ENCODE measurements at places on chromosomes 5 and 9.

DNA sequence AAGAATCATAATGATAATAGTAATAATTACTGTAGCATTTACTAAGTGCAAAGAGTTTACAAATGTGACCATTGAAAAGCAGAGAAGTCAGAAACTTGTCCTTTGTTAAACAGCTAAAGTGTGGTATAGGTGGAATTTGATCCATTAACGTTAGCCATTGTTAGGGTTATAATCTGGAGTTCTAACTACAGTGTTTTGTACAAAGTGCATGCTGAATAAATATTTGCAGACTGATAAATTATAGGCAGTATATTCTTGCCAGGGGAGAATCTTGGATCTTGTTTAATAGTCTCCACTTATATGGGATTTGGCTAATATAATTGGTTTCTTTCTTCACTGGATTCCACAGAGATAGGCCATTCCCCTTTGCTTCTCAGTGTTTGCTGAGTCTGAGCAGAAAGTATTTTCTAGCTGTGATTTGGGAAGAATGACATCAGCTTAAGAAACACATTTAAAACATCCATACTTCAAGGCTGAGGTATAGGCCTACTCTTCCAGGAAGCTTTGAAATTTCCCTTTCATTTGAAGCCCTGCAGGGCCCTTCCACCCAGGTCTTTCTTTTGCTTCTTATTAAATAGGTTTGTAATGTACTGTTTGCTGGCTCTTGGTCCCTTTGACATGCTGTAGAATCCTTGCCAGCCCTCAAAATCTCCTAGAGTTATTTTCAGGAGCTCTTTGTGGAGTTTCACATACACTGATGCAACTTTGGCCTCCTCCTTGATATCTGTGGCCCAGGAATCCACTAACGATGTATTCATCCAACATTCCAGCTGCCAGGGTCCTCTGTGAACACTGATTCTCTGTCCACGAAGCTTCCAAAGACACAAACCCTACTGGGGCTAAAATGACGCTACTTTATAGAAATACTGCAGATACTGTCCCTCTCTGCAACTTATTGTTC is 51.4 kb downstream of the ATP10B start:
- no peak for DNase-seq

GRCh38 chr9:70291446-70291845 is 32.7 kb downstream of the SMC5 start:
- DNase-seq, result no peak

GRCh38 chr5:139415221-139415861 is 11.5 kb upstream of the SPATA24 start:
- DNase-seq, result no peak

GRCh38 chr9:347667-348292 is 133.1 kb downstream of the DOCK8 start:
- DNase-seq, result no peak

DNA sequence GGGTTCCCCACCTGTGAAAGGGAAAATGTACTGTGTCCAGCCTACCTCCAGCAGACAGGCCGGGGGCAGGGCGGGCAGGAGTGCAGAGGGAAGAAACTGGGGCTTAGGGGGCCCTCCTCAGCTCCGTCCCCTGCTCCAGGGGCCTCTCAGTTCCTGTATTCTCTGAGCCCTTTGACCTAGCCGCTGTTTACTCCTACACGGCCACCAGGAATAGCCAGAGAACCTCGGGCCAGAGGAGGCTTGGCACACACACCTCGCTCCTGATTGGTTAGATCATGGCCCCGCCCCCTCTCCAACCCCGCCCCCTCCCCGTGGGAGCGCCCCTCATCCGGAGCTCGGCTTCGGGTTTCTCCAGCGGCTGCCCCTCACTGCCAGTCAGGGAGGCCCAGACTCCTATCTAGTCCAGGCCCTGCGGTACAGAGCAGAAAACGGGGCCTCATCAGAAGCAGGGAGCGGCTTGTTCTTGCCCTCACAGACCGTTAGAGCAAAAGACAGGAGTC is 2.2 kb downstream of the ST6GALNAC6 start:
- peak; percentile 58 for DNase-seq

GRCh38 chr5:81838307-81838906 is 87.5 kb upstream of the SSBP2 start:
- DNase-seq, result peak; percentile 54

- no peak for DNase-seq
These were observed 140.0 kb upstream of the RAD23B start for GRCh38 chr9:107142896-107143603.

GRCh38 chr9:1210954-1211353 is 160.8 kb downstream of the DMRT2 start:
- DNase-seq, result no peak

- no peak for DNase-seq
These were observed 194.1 kb downstream of the ROR2 start for GRCh38 chr9:91755761-91756509.

DNA sequence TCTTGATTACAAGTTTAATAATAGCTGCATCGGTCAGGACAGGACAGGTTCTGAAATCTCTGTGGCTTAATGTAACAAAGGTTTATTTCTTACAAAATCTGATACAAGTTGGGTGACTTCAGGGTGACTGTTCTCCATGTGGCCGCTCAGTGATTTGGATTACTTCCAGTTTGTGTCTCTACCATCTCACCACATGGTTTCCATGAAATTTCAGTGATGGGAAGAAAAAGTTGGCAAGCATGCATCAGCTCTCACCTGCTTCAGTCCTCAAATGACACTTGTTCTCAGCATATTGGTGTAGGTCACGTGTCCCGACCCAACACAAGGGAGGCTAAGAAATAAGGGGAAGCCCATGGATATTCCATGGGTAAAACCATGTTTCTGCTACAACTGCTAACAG is 7.8 kb upstream of the TMEM268 start:
- no peak for DNase-seq

GRCh38 chr9:13424204-13424603 is 144.7 kb upstream of the MPDZ start:
- no peak for DNase-seq

- DNase-seq, result no peak
These were observed 265.4 kb downstream of the RASEF start for GRCh38 chr9:82797534-82797933.

GRCh38 chr9:101117161-101117560 is 88.6 kb downstream of the PLPPR1 start:
- no peak for DNase-seq

- no peak for DNase-seq
These were observed 17.5 kb downstream of the ATOX1 start for GRCh38 chr5:151740958-151741373.

GRCh38 chr9:124770359-124771020 is 621 bp downstream of the NR6A1 start:
- DNase-seq, result peak; percentile 20

DNA sequence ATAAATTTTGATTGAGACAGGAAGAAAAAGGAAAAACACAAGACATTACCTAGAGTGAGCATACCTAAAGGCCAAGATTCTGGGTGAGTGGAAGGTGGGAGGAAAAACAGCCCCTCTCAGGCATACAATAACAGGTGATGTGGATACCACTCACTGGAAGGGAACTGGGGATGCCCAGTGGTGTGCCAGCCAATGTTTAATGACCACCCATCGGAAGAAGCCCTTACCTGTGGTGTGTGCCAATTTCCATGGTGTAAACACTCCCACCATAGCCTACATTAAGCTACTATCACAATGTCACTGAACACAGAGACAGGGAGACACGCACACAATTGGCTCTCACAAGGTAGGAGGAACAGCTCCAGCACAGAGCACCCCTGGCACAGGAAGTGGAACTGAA is 63.5 kb downstream of the SEMA5A start:
- DNase-seq, result no peak

GRCh38 chr5:151345808-151346478 is 1.4 kb downstream of the SLC36A2 start:
- no peak for DNase-seq

All from CD4-positive, alpha-beta T cell treated with Interleukin-17A for 4 hours (primary cell).